ENCODE measurements at places on chromosomes 7 and 10.

DNA sequence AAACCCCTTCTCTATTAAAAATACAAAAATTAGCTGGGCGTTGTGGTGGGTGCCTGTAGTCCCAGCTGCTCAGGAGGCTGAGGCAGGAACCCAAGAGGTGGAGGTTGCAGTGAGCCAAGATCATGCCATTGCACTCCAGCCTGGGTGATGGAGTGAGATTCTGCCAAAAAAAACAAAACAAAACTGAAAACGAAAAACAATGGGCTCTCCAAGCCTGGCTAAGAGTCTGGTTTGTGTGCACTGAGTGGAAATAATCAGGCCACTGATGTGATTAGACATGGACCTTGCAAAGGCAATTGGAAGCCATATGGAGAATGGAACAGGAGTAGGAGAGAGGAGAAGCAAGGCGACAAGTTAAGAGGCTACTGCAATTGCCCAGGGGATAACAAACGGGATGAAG is 60.1 kb upstream of the GSDME start:
- DNase-seq = no peak

GRCh38 chr7:55172881-55173609 is 154.2 kb downstream of the EGFR start:
- DNase-seq = no peak

DNA sequence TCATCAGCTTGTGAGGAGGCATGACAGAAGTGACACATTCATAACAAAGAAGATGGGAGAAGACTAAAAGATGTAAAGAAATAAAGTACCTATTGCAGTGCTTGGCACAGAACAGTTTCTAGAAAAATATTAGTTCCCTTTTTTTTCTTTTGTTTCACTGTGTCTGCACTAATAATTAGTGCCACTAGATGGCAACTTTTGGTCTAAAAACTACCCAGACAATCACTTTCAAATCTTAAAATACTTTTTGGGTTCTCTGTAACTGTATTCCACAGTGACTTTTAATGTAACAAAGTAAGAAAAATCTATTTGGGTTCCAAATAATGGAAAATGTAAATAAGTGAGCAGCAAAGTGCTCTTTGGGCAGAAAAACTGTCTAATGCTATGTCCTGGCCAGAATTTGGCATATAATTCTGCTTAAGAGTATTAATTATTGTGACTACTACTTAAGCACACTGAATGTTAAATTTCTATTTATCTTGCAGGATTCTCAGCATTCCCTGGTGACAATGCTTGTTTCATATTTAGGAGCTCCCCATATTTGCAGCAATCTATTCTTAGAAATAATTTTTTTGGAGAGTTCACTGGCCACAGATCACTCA is 134.8 kb upstream of the KIF5B start:
- DNase-seq = no peak

- peak; percentile 39 for DNase-seq
Observed at GRCh38 chr7:11193131-11193867, 219.6 kb downstream of the PHF14 start.

DNA sequence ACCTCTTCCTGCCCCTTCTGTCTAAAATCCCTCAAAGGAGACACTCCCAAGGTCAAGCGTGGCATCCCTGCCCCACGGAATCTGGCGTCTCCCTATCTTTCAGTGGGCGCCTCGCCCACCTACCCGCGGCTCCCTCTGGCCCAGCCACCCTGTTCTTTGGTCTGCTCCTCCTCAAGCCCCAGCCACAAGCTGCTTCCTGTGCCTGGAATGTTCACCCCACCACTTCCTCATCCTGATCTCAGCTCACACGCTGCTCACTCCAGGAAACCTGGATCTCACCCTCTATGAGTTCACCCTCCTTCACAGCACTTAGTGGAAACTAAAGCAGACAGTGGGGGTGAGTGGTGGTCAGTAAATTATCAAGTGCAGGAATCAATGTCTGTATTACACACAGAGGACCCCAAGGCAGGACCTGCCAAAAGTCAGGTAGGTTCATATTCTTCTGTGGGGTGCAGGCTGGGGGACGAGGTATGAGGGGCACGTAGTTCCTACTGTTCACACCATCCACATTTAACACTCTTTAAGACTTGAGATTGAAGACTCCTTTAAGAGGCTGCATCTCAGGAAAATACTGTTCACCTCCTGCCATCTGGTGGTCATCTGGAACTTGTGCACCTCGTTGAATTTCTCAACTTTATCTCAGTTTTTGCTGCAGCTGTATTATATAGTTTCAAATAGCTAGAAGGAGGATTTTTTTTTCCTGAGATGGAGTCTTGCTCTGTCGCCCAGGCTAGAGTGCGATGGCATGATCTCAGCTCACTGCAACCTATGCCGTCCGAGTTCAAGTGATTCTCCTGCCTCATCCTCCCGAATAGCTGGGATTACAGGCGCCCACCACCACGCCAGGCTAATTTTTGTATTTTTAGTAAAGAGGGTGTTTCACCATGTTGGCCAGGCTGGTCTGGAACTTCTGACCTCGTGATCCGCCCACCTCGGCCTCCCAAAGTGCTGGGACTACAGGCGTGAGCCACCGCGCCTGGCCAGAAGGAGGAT is 166.6 kb downstream of the ARHGAP21 start:
- DNase-seq = peak; percentile 22

- no peak for DNase-seq
Observed at GRCh38 chr10:56662765-56663447, 301.8 kb upstream of the ZWINT start.

- no peak for DNase-seq
Observed at GRCh38 chr7:31263338-31263737, 77.2 kb downstream of the NEUROD6 start.

- DNase-seq = no peak
Observed at GRCh38 chr7:14714161-14714728, 188.3 kb downstream of the DGKB start.

GRCh38 chr7:158447151-158447505 is 140.5 kb downstream of the PTPRN2 start:
- no peak for DNase-seq

Measured in iPS DF 6.9 (cell line).